ENCODE measurements at places on chromosomes 6 and 20.

DNA sequence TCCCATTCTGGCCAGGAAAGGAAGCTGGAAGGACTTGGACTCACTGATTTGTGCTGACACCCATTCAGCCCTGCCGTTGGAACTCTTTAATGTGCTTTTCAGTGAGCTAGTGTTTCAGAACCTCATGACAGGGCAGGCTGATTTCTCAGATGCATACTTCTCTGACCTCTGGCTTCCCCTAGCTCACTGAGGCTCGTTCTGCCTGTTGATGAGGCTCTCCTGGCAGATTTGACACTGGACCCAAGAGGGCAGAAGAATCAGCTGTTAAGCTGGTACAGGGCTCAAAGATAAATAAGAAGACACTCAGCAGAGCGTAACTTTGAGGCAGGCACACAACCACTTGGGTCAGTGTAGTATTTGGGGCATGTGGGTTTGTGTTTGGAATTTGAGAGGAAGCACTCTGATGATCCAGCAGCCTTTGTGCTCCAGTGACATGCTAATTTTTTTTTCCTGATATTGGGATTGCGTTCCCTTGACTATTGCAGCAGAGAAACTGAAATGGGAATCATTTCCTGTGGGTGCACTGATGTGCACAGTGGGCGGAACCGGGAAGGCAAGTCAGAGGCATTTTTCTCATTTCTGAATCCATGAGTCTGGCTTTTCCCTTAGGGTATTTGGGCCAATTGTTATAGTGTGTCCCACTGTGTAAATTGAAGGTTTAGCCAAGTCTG, 80.2 kb downstream of the CARMIL1 start:
- no peak for DNase-seq

DNA sequence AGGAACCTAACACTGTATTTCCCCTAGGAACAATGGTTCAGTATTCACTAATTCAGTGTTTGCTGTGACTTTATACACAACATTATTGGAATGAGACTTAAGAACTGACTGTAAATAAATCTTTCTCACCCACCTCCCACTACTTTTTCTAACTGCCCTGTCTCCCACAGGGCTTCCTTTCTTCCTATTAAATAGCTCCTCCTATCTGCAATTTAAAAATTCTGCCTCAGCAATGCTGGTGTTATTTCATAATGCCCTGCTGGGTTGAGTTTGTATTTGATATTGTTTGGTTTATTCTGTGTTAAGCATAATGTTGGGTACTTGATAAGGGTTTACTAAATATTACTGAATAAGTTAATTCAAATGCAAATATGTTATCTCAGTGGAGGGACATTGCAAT, 573.1 kb upstream of the RNF217 start:
- no peak for DNase-seq

- DNase-seq = no peak
Measured at GRCh38 chr6:30447237-30447636, 42.1 kb upstream of the HLA-E start.

GRCh38 chr6:13703496-13703895, 8.1 kb downstream of the RANBP9 start:
- DNase-seq = no peak
